ENCODE measurements at places on chromosomes 6 and 20.

DNA sequence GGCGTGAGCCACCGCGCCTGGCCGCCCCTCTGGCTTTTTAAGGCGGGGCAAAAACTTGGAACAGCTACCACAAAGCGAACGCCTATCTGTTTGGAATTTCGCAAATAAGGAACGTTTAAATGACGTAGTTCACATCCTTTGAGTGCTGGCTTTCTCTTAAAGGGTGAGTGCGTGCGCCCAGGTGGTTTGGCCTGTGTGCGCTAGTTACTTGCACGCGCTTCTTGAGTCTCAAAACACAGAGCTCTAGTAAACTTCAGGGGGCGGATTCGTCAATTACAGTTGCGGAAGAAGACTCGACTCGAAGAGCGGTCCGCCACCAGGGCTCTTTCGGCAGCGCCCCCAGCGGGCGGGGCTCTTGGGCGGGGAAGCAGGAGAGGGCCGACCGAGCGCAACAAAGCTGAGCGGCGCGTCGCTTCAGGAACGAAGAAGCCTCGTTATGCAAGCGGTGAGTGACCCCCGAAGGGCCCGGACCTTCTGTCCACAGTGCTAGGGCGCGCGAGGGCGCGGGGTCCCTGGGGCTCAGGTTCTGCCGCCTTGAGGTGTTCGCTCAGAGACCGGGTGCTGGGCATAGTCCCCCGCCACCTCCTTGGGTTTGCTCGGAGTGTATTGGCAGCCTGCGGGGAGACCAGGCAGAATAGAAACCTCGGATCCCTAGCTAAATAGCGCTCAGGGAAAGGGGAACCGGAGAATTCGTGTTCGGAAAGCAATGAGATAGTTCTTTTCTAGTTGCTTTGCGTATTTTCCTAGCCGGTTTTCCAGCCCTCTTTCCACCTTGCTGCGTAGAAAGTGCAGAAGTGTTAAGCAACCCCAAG, at the start of gene SYCP2L:
SYCP2L (plus strand) TSS at position 362 of the 812 bp plus-strand sequence; CDS start at position 437, 75 bp downstream.
- DNase-seq = peak; percentile 82

GRCh38 chr6:34709386-34709785, 12.8 kb upstream of the ILRUN start:
- no peak for DNase-seq

- no peak for DNase-seq
Measured at GRCh38 chr20:24775966-24776365, 173.1 kb upstream of the CST7 start.

- no peak for DNase-seq
Measured at GRCh38 chr20:58043236-58044140, 185.0 kb downstream of the ANKRD60 start.

DNA sequence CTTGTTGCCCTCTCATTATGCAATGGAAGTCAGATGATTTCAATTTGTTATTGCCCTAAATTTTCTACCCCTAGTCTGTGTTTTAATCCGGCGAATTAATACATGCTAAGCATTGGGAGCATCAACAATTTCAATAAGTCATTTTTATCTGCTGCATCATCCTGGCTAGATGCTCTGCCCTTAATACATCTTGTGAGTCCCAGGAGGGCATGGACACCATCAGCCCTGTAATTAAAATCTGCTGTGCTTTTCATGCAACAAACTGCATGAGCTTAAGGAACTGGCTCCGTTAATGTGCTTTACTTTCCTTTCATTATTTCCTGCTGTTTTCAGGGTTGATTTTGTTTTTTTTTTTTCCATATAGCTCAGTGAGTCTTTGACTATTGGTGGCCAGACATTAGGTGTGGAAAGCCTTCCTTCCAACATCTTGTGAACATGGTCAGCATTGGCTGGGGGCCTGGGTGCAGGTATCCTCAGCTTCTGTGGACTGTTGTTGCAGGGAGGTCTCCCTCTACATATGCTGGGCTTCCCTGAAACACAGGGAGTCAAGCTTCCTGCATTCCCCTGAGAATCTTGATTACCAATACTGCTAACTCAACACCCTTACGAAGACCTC, 8.5 kb upstream of the PBOV1 start:
- DNase-seq = no peak

GRCh38 chr20:46696791-46697279, 7.6 kb upstream of the TP53RK start:
- no peak for DNase-seq

DNA sequence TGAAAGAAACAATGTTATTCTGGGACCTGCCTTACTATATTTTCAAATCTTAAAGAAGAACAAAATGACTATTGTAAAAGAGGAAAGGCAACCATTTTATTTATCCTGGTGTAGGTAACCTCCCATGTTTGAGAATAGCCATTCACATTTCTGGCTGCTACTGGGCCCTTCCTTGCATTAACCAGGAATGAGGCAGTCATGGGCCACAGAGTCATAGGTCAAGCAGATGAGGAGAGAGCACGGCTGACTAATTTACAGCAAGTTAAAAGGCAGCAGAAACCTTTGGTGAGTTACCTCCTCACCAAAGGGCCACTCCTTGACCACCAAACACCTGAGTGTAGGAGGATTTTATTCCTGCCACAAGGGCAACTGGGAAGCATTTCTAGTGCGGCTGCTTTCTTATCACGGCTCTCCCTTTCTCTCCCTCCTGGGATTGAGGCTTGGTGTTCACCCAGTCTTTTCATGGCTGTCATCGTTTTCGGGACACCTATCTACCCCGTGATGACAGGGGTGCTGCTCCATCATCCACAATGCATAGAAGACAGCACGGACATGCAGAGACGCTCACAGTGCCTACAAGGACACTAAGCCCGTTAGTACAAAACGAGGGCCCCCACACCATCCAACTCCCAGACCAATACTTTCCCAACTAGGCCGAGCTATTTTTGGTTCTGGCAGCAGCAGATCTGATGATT, 4.4 kb upstream of the LAMA4 start:
- peak; percentile 30 for DNase-seq

GRCh38 chr6:25413207-25413905, 134.2 kb downstream of the CARMIL1 start:
- no peak for DNase-seq

DNA sequence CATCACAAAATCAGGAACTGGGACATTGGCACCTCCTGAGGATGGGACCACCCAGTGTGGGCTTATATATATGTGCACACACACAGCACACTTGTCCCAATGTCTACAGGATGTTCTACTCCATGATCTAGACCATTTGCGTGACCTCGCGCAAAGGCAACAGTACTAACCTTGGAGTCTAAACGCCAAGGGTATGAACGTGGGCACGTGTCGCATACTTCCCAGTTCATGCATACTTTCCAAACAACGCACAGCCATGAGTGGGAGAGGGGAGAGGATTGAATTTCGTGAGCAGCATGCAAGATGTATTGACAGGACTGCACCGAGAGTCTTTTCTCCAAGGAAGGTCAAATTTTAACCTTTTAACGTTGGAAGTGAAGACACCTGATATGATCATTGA, 214.2 kb upstream of the QKI start:
- no peak for DNase-seq
